ENCODE measurements at places on chromosomes 7 and 10.

DNA sequence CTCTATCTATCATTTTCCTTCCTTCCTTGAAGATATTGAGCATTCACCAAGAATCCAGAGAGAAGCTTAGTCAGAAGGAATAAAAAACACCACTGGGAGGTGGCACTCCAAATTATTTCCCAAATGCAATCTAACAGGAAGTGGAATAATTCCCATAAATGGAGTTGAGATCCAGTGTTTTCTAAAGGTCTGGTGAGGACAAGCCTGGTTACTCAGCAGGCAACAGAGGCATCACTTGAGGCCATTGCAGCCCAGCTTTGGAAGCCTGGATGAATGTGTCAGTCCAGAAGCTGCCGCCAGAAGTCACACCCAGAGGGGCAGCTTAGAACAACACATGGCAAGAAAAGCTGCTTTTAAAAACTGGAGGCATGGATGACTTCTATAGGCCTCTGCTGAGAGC lies 288.9 kb upstream of the KLF6 start:
- DNase-seq = no peak

- DNase-seq = peak; percentile 25
These were observed 48.3 kb upstream of the FAM171A1 start for GRCh38 chr10:15419279-15419874.

- DNase-seq = no peak
These were observed 11.2 kb upstream of the EEPD1 start for GRCh38 chr7:36141850-36142249.

DNA sequence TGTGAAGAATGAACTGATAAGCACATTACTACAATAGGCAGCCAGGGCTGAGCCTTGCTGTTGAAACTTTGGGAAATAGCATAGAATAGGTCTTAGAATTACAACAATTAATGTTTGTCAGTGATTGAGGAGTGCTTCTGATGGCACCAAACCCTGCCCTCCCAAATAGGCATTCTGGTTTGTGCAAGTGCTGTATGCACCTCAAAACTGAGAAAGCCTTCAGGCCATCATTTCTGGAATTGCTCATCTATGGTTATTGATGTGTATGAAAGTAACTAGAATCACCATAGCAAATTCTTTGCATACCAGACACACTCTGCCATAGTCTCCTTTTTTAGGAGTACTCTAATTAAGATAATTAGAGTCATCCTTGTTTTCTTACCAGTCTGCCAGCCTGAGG lies 585.0 kb upstream of the MBL2 start:
- no peak for DNase-seq

DNA sequence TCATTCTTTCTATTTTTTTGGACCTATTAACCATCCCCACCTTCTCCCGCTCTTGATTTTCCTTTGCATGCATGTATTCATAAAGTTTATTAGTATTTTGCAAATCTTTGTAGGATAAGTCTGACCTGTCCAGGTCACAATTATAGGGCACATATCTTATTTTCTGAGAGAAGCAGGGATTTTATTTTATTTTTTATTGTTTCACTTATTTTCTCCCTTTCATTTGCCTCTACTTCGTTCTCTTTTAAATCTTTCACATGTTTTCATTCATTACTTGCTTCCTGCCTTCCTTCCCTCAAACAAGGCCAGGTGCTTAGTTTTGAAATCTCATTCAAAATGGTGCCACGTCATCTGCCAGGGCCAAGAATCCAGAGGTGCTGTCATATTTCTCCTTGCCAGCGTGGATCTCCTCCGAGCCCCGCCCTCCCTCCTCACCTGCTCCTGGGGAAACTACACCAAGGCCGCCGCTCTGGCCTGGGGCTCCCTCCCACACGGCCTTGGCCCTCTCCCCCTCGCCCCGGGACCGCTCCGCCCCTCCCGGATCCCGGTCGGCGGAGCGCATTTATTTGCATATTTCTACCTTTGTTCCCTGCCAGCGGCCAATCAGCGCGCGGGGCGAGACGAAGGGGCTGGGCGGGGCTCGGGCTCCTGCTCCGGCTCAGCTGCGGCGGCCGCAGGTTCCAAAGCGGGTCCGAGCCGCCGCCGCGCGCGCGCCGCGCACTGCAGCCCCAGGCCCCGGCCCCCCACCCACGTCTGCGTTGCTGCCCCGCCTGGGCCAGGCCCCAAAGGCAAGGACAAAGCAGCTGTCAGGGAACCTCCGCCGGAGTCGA lies at the start of gene TSPAN13:
Gene TSPAN13 (plus strand): TSS at position 654 of the 830 bp plus-strand sequence. CDS start 213 bp downstream, outside the sequence.
- DNase-seq = peak; percentile 77

GRCh38 chr10:71933651-71934050 lies 30.5 kb upstream of the CHST3 start:
- peak; percentile 66 for DNase-seq

DNA sequence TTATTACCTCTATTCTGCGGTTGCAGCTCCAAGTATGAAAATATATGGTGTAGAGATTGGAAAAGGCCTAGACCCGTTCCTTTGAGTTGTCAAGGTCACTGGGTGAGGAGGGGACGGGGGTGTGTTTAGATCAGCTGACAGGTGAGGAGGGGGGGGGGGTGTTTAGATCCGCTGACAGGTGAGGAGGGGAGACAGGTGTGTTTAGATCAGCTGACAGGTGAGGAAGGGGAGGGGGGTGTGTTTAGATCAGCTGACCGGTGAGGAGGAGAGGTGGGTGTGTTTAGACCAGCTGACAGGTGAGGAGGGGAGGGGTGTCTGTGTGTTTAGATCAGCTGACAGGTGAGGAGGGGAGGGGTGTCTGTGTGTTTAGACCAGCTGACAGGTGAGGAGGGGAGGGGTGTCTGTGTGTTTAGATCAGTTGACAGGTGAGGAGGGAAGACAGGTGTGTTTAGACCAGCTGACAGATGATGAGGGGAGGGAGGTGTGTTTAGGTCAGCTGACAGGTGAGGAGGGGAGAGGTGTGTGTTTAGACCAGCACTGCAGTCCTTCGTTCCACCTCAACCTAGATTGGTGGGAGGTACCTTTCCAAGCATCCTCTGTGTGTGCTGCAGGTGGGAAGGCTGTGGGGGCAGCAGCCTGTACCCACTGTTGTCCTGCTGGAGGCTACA lies 655.0 kb upstream of the ADARB2 start:
- no peak for DNase-seq

GRCh38 chr7:133851411-133851810 lies 275.7 kb upstream of the LRGUK start:
- no peak for DNase-seq

DNA sequence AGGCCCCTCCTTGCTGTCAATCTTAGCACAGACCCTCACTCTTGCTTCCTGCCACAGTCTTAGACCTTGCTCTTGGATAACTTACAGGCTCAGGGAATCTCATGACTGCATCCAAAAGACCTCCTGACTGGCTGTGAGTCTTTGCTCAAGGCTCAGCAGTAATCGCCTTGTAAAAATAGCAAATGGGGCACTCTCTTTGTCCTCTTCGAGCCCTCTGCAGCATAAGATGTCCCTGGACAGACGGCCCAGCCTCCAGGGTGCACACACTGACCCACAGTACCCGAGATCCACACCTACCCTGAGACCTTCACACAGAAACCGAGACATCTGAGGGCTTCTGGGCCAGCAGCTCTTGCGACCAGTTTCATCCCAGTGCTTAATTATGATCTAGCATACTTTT lies 65.9 kb upstream of the DDC start:
- no peak for DNase-seq

DNA sequence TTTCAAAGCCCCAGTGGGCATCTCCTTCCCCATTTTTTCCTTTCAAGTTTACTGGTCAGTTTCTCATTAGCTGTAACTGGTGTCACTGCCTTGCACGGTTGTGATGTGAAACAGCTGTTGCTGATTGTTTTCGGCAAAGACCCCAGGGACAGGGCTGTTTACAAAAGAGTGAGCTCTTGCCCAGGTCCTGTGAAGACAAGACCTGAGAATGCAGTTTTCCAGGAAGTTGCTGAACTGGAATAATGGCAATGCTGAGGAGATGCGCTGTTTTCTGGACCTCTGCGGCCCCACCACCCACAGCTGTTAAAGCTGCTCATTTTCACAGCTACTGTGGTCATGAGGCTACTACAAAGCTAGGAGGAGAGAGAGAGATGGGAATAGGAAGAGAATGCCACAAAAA lies 116.6 kb upstream of the RSU1 start:
- DNase-seq = no peak

DNA sequence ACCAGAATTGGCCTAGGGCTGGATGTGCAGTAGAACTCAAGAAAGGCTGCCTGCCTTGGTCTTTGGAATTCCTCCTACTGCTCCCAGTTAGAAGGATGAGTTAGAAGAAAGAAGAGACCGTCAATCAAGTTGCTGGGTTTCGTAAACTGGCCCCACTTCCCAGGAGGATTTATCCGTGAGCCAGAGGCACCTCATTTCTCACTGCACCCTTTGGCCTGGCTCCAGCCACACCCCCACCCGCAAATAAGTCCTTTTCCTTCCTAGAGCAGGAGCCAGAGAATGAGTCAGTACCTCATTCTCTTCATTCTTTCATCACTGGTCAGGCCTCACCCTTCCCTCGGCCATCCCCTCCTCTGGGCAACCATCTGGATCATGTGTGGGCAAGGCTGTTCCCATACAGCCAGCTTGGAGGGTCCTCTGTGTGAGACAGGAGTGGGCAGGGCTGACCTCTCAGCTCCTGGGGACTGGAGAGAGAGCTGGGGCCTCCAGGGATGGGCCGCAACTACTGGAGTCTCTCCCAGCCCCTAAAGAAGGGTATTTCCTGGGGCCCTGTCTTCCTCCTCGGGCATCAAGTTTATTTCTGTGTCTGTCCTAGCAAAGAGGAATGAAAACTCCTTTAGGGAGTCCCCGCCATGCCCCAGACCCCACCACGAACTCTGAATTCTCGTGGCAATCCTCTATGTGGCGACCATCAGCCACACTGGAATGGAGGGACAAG lies 87.2 kb upstream of the DUSP5 start:
- DNase-seq = no peak

- DNase-seq = no peak
These were observed 8.2 kb downstream of the AGFG2 start for GRCh38 chr7:100546926-100547800.

DNA sequence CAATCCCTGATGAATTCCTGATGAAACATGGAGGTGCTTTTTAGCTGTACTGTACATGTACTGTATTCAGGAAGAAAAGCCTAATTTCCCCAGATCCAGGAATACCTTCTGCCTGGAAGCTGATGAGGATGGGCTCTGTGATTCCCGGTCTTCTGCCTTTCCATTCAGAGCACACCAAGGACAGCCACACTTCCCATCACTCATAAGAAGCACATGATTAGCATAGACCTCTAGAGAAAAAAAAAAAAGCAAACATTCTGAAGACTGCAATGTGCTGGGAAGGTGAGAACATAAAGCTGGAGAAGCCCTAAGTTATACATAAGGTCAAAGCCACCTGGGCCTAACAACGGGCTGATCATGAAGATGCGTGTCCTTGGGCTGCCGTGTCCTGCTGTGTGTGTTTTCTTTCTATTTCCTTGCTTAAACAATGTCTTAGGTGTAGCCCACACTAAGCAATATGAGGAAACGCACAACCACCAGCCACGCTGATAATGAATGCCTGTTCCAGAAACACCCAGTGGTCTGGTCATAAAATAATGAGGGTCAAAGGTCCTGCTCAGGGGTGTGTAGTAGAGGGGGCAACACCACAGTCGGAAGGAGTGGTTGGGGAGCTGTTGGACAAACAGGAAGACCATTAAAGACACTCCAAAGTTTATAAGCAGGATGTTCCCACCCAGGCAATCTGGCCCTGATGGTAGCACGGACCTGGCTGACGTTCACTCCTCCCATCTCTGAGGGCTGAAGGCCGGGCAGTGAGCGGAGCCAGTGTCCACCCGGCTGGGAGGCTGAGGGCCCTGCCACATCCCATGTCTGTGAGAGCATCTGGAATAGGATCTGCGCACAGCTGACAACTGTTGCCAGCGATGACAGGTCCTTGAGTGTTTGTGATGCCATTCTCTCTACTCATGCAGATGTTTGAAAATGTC lies 7.9 kb downstream of the PKD1L1 start:
- DNase-seq = no peak

- DNase-seq = no peak
These were observed 32.5 kb upstream of the EFCAB10 start for GRCh38 chr7:105613611-105614330.

DNA sequence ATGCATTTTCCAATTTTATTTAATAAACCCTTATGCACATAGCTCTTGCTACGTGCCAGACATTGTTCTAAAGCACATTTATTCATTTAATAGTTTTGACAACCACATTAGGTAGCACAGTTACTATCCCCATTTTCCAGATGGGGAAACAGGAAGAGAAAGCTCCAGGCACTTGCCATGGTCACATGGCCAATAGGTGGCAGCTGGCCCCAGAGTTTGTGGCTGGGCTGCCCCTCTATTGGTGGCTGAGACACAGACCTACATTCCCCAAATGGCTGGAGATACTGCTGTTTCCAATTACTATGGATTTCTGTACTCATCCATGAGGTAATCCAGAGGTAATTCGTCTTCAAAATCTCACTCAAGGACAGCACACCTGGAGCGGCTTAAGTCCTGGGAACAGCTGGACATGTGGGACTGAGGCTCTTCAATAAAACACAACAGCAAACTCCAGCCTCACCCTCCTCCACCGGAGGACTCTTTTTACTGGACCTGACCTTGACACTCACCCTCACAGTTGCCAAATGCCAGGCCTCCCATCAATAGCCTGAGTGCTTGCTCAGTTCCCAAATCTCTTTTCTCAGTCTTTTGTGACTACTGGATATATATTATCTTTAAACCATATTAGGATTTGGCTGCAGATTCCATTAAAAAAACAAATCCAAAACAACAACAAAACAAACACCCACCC lies 106.1 kb downstream of the CLEC2L start:
- no peak for DNase-seq

GRCh38 chr7:102119213-102119651 lies 167.4 kb upstream of the SH2B2 start:
- no peak for DNase-seq

DNA sequence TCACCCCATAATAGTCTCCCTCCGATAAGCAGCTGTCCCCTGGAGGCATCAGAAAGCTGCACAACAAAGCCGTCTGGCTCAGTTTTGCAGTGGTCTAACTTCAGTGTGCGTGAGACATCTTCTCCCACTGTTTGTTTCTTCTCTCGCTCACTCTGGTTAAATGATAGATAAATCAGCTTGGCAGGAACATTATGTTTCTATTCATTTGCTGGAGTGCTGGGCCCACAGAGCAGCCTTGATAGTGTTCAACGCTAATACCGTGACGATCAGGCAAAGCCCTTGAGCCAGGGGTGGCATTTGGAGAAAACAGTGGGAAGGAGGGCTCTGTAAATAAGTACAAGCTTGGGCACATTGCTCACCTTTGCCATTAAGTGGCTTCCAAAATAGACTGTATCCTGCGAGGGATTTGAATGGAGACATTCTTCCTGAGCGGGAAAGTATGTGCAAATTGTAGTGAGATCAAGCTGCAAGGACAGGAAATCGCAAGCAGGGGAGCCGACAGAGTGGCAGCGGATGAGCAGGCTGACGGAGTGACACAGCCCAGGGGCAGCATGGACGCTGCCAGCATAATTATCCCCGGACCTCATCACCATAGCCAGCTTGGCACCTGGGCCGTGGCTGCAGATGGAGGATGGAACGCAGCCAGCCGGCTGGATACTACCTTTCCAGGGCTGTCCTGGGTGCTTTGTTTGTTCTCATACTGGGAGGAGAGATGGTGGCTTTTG lies 256.8 kb upstream of the FZD8 start:
- DNase-seq = no peak

- no peak for DNase-seq
These were observed 179.0 kb downstream of the DGKI start for GRCh38 chr7:137667633-137668387.

- peak; percentile 59 for DNase-seq
These were observed 91.5 kb downstream of the FOXL3 start for GRCh38 chr7:381211-382042.

Data from stimulated activated naive CD8-positive, alpha-beta T cell treated with anti-CD3 and anti-CD28 coated beads, Interleukin-15, Interleukin-2, amounts not matched to agents 100 U/mL and 50 U/mL, for 24 hours (primary cell).